ENCODE measurements at places on chromosomes 5 and 9. TPM values are rescaled to one million over a fixed set of nuclear protein-coding genes. Genes with fewer than 3 reads are reported as not detected.

Gene TCF7
- total RNA-seq = 0.29 TPM

Gene CCDC192
- not detected for total RNA-seq

Gene SERINC5
- total RNA-seq = 17.2 TPM

Gene LCN15
- total RNA-seq = not detected

Gene SH3GL2
- total RNA-seq = not detected

Gene MYORG
- 2.4 TPM for total RNA-seq

Gene FKTN
- 38.3 TPM for total RNA-seq
